Trophoblast cell (in vitro differentiated cells and primary cell): ENCODE measurements at places on chromosomes 4 and X.

DNA sequence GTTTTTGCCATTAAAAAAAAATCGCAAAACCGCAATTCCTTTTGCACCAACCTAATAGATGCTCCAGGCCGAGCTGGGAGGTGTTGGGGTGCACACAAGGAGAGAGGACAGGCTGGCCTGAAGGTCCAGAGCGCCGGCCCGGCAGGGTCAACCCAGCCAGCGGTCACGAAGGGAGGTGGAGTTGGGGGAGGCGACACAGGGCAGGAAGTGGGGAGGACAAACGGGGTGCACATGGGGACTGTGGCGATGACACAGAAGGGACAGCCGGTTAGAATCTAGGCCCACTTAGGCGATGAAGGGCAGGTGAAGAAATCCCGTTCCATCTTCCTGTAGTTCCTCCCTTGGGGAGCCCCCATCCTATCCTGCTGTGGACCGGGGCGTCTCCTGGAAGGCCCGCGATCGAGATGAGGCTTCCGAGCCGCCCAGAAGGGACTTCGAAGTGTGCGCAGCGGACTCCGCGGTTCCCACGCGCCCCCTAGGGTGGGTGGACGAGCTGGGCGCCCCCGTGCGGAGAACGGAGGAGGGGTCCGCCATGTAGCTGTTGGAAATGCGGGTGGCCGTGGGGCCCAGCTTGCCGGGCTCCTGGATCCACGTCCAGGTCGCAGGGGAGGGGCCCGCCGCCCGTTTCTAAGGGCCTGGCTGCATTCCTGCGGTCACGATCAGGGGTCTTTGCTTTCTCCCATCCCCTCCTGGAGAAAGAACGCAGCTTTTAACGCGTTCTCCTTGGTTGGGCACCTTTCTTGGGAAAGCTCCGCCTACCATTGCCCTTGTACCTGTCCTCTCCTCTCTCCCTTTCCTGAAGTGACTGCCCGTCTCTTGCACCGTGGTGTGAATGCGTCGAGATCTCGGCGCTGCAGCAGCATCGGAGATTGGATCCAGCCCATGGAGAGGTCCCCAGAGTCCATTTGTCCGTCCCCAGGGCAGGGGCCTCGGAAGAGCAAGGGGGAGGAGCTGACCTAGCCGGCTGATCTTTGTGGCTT, 17.0 kb upstream of the HPF1 start:
- DNase-seq = no peak

DNA sequence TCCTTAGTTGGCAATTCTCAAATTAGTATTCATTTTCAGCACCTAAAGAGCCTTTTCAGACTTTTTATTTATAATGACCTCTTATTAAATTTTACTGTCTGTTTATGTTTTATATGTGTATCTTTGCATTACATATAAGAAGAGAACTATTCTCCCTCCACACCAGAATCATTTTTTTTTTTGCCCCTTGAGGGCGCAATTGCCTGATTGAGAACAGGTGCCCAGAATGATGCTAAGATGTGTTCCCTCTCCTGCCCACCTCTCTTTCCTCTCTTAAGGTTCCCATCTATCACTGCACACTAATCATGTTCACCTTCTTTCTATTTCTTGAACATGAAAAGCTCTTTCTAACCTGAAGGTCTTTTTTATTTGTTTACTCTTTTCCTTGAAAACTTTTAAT, 44.2 kb upstream of the ADAM29 start:
- peak; percentile 58 for DNase-seq

GRCh38 chr4:85459736-85460135, 15.2 kb upstream of the ARHGAP24 start:
- no peak for DNase-seq

DNA sequence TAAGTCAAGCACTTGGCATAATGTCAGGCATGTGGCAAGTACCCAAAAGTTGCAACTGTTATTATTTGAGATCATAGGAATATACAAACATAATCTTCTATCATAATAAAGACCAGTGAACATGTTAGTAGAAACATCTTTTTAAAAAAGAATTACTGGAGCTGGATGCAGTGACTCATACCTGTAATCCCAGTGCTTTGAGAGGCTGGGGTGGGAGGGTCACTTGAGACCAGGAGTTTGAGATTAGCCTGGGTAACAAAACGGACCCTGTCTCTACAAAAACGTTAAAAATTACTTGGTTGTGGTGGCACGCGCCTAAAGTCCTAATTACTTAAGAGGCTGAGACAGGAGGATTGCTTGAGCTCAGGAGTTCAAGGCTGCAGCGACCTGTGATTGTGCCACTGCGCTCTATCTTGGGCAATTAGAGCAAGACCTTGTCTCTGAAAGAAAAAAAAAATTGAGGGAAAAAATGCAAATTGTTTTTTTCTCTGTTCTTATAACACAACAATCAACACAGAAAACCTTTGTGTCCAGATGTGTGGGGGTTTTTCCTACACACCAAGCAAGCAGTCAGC, 284.3 kb downstream of the ARHGAP10 start:
- DNase-seq = no peak

- DNase-seq = no peak
Measured at GRCh38 chr4:120819805-120820437, 102.6 kb downstream of the PRDM5 start.
